ENCODE measurements at places on chromosomes 7 and 10.
A peak's percentile ranks its signal among the peaks of the same experiment; 100 is the strongest.

DNA sequence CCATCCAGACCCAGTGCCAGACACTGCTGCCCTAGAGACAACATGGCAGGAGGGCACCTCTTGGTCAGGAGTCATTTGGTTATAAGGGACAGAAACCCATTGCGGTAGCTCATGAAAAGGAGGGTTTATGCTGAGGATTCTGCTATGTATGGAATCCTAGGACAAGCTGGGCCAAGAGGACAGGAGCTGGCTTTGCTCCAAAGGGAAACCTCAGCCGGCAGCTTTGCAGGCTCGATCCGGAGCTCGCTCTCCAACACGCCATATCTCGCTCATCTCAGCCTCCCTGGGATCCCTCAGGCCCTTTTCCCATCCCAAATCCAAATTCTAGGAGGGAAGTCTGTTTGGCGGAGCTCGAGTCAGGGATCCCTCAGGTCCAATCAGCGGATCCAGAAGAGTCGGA is 345.7 kb downstream of the GLRX3 start:
- no peak for DNase-seq

GRCh38 chr10:77922566-77923179 is 3.9 kb downstream of the DLG5 start:
- DNase-seq: no peak

DNA sequence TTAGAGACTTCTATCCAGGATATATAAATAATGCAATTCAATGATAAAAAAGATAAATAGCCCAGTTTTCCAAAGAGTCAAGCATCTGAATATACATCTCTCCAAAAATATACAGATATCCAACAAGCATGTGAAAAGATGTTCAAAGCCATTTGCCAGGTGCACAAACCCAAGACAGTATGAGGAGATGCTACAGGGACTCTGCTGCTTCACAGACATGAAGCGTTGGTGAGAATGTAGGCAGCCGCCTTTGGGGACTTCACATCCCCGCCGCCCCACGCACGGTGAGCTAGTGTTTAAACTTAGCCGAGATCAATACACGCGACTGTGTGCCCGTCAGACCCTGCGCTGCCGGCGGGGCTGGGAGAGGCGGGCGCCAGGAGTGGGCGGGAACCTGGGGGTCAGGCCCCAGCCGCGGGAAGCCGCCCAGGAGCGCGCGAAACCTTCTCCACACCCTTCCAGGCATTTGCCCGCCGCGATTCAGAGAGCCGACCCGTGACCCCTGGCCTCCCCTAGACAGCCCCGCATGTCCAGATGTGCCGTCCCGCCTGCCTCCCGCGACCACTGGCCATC is 927 bp upstream of the ALOX5 start:
- DNase-seq: no peak

GRCh38 chr10:86440874-86441843 is 74.6 kb upstream of the GRID1 start:
- DNase-seq: no peak

DNA sequence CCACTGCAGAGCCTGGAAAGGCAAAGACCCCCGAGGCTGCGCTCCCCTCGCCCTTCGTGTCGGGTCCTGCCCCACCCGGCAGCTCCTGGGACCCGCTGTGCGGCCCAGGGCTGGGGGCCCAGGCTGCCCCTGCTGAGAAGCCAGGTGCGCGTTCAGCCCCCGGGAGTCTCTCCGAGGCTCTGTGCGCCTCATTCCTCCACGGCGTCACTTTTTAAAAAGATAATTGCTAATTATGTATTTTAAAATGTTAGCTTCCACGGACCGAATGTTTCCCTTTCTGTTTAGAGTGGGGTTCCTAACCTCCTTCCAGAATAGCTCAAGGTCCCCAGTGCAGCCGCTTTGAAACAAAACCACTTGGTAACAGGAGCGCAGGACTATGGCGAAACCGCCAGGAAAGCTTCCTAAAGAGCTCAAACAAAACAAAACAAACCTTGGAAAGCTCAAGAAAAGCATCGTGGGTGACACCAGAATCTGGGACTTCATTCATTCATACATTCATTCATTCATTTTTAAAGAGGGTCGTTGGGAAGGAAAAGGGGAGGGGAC is 45.6 kb downstream of the PDIA4 start:
- no peak for DNase-seq

DNA sequence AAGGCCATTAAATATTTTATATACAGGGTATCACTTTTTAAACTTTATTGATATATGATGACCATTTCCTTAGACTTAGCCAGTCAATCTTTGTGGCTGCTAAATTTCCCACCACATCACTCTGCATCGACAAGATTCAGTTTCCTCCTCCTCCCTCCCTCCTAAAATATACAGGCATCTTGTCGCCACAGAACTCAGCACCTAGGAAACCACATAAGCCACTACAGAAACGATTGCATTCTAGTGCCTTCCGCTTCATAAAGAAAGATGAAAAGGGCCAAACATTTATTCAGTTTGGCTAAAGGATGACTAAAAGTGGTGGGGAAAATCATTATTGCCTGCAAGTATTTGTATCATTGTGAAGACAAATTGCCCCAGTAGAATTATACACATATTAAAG is 30.7 kb downstream of the ERCC6 start:
- no peak for DNase-seq

DNA sequence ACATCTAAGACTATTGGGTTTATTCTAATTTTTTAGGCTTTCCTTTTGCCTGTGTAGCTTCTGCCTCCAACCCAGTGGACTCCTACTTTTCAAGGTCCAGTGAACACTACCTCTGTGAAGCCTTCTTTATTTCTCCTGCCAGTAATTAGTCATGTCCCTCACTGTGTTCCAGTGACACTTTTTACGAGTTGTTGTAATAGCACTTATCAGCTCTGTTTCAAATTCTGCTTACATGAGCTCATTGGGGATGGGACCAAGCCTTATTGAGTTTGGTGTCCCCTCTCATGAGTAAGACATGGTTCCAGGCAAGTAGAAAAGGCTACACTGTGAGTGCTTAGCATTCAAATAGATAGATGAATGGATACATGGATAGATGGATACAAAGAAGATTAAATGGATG is 184.6 kb downstream of the HIBADH start:
- DNase-seq: no peak

DNA sequence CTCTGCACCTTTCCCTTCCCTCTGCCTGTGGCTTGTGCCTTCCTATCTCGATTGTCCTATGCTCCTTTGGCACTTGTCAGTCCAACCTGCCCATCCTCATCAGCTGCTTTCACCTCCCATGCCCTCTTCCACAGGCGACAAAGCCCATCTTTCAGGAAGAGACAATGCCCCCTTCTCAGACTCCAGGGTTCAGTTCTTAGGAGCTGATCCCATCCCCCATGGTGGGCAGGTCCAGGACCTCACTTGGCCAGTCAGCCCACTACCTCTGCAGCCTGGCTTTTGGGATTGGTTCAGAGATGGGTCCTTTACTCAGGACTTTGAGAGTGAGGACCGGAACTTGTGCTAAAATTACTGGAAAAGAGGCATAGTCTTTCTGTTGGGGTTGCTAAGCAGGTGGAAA is 74.0 kb upstream of the NANOS1 start:
- DNase-seq: peak; percentile 55

GRCh38 chr7:106420736-106421135 is 136.0 kb upstream of the NAMPT start:
- no peak for DNase-seq

DNA sequence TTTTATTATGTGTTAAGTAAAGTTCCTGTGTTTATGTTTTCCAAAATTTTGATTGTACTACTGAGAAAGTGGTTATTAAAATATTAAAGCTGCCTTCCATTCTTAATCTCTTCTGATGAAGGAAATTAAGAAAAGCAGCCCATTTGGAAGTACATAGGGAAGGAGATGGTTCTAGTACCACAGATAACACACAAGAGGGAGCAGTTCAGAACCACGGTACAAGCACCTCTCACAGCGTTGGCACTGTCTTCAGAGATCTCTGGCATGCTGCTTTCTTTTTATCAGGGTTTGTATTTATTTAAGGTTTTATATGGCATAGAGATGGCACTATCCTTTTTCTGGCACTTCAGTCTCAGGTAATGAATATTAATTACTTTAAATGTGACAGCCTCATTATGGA is 111.6 kb downstream of the PHTF2 start:
- DNase-seq: no peak

GRCh38 chr7:116327752-116328151 is 117.4 kb downstream of the TES start:
- DNase-seq: no peak

DNA sequence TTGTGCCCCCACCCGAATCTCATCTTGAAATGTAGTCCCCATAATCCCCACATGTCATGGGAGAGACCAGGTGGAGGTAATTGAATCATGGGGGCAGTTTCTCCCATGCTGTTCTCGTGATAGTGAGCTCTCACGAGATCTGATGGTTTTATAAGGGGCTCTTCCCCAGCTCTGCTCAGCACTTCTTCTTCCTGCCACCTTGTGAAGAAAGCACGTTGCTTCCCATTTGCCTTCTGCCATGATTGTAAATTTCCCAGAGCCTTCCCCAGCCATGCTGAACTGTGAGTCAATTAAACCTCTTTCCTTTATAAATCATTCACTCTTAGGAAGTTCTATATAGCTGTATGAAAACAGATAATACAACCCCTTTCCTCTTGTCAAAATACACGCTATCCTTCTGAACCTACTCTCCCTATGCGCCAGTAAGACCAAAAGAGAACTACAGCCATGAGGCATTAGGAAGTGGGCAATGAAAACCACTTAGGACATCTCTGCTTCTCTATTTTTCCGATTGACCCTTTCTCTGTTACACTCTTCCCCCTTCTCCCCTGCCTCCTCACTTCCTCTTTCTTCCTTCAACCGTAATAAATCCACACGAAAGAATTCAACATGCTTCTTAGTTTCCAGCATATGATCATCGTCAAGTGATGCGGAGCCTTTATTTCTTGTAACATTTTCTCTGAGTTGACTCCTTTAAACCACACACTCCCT is 101.2 kb upstream of the WDR11 start:
- DNase-seq: no peak

DNA sequence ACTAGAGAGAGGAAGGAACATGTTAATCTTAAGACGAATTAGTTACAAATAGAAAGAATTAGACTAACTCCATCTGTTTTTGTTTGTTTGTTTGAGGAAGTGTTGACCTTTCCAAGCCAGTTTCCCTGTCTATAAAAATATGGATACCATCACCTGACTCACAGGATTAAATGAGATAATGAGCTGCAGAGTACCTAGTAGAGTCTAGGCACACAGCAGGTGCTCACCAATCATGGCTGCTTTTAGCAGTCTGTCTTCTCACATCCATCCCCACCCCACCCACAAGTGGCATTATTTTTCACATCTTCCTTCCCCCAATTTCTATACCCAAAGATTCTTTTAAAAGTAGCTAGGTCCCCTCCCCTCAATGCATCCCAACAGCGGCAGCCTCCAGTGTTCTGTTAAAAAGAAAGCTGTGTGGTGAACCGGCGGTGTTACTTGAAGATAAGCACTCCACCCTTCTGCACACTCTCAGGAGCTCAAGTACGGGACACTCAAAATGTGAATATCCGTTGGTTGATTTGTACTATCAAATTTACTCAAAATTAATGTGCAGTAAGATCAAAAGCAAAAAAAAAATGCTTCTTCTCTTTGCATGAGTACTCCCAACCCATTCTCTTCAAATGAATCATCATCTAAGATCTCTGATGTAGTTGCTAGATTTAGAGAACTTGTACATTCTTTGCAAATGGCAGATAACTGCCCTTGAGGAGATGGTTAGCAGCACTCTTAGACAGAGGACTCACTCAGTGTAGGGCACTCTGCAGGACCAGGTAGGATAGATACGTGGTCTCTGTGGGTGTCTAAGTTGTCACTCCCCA is 145.4 kb upstream of the ASAH2 start:
- DNase-seq: no peak

- DNase-seq: no peak
These were observed 2.6 kb downstream of the SMURF1 start for GRCh38 chr7:99141334-99141733.

DNA sequence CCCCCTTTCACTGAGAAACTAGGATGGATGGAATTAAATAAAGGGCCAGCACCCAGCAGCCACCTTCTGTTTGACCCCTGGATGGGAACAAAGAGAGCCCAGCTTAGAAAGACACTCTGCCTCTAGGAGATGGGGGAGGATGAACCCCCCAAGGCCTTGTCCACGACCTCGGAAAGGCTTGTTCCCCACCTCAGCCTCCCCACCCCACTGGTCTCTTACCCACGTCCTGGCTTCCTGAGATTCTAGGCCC is 9.7 kb downstream of the ITPRIP start:
- no peak for DNase-seq

DNA sequence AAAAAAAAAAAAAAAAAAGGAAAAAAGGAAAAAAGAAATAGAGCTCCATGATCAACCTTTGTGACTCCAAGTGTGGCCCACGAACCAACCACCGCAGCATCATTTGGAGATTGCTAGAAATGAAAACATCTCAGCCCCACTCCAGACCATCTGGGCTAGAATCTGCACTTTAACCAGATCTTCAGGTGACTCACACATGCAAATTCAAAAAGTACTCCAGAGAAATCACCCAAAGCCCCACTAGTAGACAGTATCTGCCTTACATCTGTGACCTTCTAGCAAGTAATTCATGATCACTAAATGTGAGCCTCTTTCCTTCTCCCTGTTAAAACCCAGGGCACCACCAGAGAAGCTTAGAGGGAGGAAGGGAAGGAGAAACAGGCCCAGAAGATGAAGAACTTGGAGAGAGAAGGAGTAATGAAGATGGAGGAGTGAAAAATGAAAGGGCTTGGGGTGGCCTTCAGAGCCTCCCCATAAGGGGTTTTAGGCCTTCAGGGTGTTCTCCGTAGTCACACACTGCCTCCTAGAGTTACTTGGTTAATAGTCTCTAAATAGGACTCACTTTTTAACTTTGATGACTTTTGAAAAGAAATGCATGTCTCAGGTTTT is 94.0 kb downstream of the SLC37A3 start:
- no peak for DNase-seq

GRCh38 chr7:36137258-36137657 is 15.8 kb upstream of the EEPD1 start:
- no peak for DNase-seq

DNA sequence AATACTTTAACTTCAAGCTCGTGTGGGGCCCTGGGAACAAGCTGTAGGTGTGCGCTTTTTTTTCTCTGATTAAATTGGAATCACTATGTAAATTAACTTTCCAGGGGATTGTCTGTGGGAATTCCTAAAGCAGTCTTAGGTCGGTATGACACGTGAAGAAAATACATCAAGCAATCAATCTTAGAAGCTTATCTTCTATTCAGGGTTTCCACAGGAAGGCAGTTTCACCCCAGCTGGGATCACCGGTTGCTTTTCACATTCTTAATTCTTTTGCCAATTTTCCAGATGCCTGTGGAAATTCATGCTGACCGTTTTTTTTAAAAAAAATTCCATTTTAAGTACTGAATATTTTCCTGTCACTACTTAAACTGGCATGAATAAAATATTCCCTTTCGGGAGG is 41.9 kb downstream of the CAMK1D start:
- DNase-seq: no peak

GRCh38 chr10:71985542-71986250 is 21.5 kb downstream of the CHST3 start:
- no peak for DNase-seq

DNA sequence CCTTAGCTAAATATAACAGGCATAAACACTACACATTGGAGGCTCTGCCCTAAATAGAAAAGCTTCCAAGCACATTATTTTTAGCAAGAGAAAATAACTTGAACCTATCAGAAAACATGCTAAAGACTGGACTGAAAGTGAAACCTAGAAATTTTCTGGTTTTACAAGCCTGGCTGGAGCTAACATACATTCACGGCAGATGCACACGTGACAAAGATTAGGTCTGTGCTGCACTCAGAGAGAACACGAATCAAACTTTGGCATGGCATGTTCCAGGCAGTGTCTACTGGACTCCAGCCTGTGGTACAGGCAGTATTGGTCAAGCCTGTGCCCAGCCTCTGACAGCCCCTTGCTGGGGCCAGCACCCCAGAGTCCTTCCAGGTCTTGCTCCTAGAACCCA is 94.1 kb upstream of the PCBD1 start:
- no peak for DNase-seq
